A549 treated with AZD2906 at 1 μM for 4 hours (cell line): ENCODE measurements at places on chromosomes 12 and 14. TPM values are rescaled to one million over a fixed set of nuclear protein-coding genes. Genes with fewer than 3 reads are reported as not detected.

Gene TMEM263
- total RNA-seq = 24.4 to 31.9 TPM (median 30.2 TPM) in 5 replicates

Gene ASCL1
- not detected in 5 replicates for total RNA-seq

Gene RIMBP2
- 0.05 to 0.06 TPM in 2 of 5 replicates, not detected in the others for total RNA-seq

Gene CARMIL3
- total RNA-seq = 0.48 to 0.59 TPM (median 0.49 TPM) in 5 replicates

Gene ARMH4
- 0.55 to 1.00 TPM (median 0.78 TPM) in 5 replicates for total RNA-seq

Gene GPX2
- 162 to 290 TPM (median 186 TPM) in 5 replicates for total RNA-seq

Gene SPIC
- not detected in 5 replicates for total RNA-seq

Gene GZMH
- not detected in 5 replicates for total RNA-seq

Gene RASSF9
- total RNA-seq = 0.90 to 1.4 TPM (median 1.2 TPM) in 5 replicates

Gene TAS2R50
- total RNA-seq = not detected in 5 replicates
